ENCODE measurements at places on chromosomes 12 and 14.

DNA sequence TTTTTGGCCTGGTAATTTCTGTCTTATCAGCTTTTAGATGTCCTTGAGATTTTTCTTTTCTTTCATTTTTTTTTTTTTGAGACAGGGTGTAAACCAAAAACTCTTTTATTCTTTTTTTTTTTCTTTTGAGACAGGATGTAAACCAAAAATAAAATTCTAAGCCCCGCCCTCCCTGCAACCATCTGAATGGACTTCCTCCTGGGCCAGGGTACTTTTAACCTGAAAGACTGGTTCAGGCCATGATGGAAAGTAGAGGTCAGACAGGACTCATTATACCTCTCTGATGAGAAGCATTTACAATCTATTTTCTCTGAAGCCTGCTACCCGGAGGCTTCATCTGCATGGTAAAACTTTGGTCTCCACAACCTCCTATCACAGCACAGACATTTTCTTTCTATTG, 33.5 kb upstream of the TCL1B start:
- DNase-seq = no peak

GRCh38 chr12:69653703-69654102, 43.0 kb upstream of the LRRC10 start:
- no peak for DNase-seq

- peak; percentile 68 for DNase-seq
Observed at GRCh38 chr12:57476162-57476992, 3.3 kb downstream of the ARHGAP9 start.

GRCh38 chr12:53195516-53196420, 11.3 kb downstream of the ITGB7 start:
- no peak for DNase-seq

GRCh38 chr14:53808042-53808441, 148.6 kb downstream of the BMP4 start:
- no peak for DNase-seq

DNA sequence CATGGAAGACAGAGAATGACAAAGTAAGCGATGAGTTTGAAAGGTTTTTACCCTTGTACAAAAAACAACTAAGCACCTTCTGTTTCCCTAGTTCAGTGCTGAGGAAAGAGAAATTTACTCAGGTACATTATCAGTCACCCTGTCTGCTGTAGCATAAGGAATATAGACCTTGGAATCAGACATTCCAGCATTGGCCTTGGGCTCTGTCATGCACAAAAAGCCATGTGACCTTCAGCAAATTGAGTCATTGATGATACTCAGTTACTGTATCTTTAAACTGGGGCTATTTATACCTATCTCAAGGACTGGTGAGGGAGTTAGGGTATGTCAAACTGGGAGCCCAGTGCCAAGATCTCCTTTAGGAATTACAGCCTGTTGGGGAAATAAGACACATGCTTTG, 19.3 kb upstream of the TCL1A start:
- no peak for DNase-seq

DNA sequence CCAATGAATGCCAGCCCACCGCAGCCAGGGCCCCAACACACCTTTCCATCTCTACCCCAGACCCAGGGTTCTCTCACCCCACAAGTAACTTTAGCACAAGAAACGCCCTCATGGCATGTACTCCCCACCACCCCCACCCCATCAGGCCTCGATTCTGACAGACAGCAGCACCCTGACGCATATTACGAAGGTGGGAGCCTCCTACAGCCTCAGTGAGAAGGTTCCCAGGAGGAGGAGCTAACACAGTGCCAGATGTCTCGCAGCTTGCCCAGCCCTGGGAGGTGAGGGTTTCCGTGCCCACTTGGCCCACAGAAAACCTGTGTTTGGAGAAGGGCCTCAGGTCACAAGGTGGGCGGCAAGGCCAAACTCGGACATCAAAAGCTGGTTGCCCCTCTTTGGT, 32.4 kb downstream of the CCDC88C start:
- DNase-seq = no peak

GRCh38 chr12:123390498-123391426, 6.8 kb downstream of the KMT5A start:
- no peak for DNase-seq

Measured in stimulated activated CD8-positive, alpha-beta memory T cell treated with anti-CD3 and anti-CD28 coated beads, Interleukin-4, amount 100 ng/mL, for 24 hours (primary cell).